ENCODE measurements at places on chromosomes 6 and 20. TPM values are rescaled to one million over a fixed set of nuclear protein-coding genes. Genes with fewer than 3 reads are reported as not detected.

DNA sequence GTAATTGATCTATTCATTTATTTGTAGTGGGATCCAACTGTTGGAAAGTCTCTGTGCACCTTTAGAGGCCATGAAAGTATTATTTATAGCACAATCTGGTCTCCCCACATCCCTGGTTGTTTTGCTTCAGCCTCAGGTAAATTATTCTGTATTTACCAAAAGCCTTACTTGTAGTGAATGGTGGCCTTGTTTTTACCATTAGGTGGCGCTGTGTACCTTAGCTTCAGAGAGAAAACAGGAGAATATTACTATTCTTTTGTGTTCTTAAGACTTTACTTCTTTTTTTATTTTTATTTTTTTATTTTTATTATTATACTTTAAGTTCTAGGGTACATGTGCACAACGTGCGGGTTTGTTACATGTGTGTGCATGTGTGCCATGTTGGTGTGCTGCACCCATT lies 23.7 kb downstream of the PEX7 start:
- no peak overlapping the region for H3K4me3 ChIP-seq
- no peaks in the 10 kb centered on the region for H3K27me3 ChIP-seq
- H3K4me1 ChIP-seq, result no peaks in the 10 kb centered on the region
- peak; percentile 80 for DNase-seq

- H3K4me1 ChIP-seq, result peaks cover 3% of the 10 kb centered on the region
- H3K27ac ChIP-seq, result no peak overlapping the region
- no peak overlapping the region for H3K4me3 ChIP-seq
- DNase-seq, result no peak
Observed at GRCh38 chr6:144467921-144468320, 182.8 kb downstream of the UTRN start.

DNA sequence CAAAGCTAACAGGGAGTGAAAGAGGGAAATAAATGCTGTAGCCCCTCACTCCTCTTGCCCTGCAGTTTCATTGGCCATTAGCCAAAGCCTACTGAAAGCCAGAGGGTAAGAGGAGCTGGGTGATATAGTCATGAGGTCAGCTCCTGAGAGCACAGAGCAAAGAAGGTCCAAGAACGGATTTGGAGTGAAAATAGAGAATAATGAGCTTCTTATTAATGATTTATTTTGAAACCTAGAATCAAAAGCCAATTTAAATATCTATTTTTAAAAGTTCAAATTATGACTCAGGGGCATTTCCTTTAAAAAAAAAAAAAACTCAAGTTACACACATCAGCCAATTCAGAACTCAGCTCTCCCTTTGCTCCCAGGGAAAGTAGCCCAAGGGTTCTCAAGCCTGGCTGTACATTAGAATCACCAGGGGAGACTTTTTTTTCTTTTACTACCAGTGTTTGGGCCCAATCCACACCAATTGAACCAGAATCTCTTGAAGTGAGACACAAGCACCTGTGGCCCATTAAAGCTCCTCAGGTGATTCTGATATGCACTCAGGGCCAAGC lies 79.1 kb downstream of the SNAP25 start:
- no peak overlapping the region for H3K4me3 ChIP-seq
- DNase-seq, result peak; percentile 41
- peaks cover 4% of the 10 kb centered on the region for H3K4me1 ChIP-seq
- H3K27ac ChIP-seq, result no peak overlapping the region
- H3K27me3 ChIP-seq, result no peaks in the 10 kb centered on the region

DNA sequence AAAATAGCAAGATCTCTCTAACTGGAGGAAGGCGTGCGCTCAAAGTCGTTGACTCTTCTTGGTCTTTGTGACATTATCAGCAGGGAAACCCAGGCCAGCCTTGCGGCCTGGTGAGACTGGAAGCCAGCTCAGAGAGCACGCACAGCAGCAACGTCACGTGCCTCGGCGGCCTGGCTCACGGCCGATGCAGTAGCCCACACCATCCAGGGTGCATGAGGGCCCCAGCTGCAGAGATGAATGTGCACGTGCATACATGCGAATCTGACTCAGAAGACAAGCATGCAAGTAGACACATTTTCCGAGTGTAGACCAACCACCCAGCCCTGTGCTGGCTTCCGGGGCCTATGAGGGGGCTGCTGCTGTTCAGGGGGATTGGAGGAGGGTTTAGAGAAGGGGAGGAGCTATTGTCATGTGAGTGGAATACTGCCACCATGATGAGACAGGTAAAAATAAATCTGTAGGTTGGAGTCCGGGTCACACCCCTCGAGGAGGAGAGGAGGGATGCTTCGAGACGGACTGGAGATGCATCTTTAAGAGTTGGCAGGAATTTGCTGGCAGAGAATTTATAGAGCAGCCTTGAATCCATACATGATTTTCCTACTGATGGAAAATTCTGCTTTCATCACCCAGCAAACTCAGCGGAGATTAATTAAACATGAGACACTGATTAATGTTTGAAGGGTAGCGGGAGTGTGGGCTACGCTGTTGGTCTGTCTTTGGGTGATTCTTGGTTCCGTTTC lies 388.2 kb downstream of the CDH4 start:
- no peaks in the 10 kb centered on the region for H3K4me1 ChIP-seq
- H3K36me3 ChIP-seq, result no peaks in the 10 kb centered on the region
- peak; percentile 26 for DNase-seq
- H3K27me3 ChIP-seq, result no peaks in the 10 kb centered on the region

GRCh38 chr20:61720348-61720696 lies 345.4 kb downstream of the TAF4 start:
- H3K36me3 ChIP-seq, result no peaks in the 10 kb centered on the region
- DNase-seq, result no peak
- H3K27ac ChIP-seq, result no peak overlapping the region
- H3K4me3 ChIP-seq, result no peak overlapping the region
- no peaks in the 10 kb centered on the region for H3K27me3 ChIP-seq

DNA sequence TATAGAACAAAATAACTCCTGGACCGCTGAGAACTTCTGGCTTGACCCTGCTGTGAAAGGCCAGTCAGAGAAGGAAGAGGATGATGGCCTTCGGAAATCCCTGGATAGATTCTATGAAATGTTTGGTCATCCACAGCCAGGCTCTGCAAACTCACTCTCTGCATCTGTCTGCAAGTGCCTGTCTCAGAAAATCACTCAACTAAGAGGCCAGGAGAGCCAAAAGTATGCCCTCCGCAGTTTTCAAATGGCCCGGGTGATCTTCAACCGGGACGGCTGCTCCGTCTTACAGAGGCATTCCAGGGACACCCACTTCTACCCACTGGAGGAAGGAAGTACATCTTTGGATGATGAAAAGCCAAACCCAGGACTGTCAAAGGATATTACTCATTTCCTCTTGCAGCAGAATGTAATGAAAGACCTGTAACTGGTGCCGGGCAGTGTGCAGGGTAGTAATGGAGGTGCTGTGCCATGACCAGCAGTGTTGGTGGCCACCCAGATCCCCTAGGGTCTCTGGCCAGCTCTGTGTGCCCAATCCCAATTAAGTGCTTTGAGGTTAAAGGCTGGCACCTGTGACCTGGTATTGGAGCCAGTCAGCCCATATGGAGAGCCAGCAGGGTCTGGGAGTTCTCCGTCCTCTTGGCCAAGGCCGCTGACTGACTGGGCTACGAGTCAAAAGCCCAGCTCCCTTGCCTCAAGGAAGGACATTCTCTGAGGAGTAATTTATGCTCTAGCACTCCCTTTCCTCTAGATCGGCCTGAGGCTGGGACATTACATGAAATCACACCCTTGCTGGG lies 87.1 kb downstream of the TRMT6 start:
- H3K27ac ChIP-seq, result peak overlapping the region; percentile 37
- DNase-seq, result peak; percentile 72
- H3K4me3 ChIP-seq, result no peak overlapping the region

GRCh38 chr20:3275966-3276679 lies 37.1 kb upstream of the SLC4A11 start:
- H3K36me3 ChIP-seq, result peaks cover 47% of the 10 kb centered on the region
- no peak overlapping the region for H3K27ac ChIP-seq
- H3K4me3 ChIP-seq, result no peak overlapping the region
- no peaks in the 10 kb centered on the region for H3K4me1 ChIP-seq
- DNase-seq, result no peak

GRCh38 chr6:41056768-41057490 lies 3.9 kb downstream of the APOBEC2 start:
- DNase-seq, result no peak
- H3K27ac ChIP-seq, result no peak overlapping the region
- H3K4me1 ChIP-seq, result peaks cover 12% of the 10 kb centered on the region
- no peaks in the 10 kb centered on the region for H3K36me3 ChIP-seq

- no peak overlapping the region for H3K4me3 ChIP-seq
- no peaks in the 10 kb centered on the region for H3K36me3 ChIP-seq
- DNase-seq, result peak; percentile 24
Observed at GRCh38 chr20:36384022-36384619, 78.0 kb downstream of the DLGAP4 start.

DNA sequence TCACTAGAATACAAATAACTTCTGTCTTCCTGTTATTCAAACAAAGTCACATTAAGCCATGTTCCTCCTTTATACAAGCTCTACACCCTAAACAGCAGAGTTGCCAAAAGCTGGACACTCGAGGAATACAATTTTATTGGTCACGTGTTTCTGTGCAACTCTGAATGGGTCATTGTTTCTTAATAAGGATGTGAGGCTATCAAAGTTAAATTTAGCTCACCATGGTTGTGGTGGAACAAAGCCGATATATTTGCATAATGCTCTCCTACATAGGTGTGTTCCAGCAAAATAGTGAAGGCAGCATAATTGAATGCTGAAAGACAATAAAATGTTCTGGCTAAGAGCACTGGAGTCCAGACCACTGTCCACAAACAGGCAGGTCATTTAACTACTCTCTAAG lies 36.9 kb upstream of the CD2AP start:
- no peaks in the 10 kb centered on the region for H3K27me3 ChIP-seq
- H3K36me3 ChIP-seq, result no peaks in the 10 kb centered on the region
- no peaks in the 10 kb centered on the region for H3K4me1 ChIP-seq

- no peak overlapping the region for H3K27ac ChIP-seq
- no peak overlapping the region for H3K4me3 ChIP-seq
- H3K36me3 ChIP-seq, result no peaks in the 10 kb centered on the region
- H3K4me1 ChIP-seq, result peaks cover 7% of the 10 kb centered on the region
- peaks cover 4% of the 10 kb centered on the region for H3K27me3 ChIP-seq
- DNase-seq, result no peak
Observed at GRCh38 chr6:107709341-107709740, 114.8 kb downstream of the SCML4 start.

DNA sequence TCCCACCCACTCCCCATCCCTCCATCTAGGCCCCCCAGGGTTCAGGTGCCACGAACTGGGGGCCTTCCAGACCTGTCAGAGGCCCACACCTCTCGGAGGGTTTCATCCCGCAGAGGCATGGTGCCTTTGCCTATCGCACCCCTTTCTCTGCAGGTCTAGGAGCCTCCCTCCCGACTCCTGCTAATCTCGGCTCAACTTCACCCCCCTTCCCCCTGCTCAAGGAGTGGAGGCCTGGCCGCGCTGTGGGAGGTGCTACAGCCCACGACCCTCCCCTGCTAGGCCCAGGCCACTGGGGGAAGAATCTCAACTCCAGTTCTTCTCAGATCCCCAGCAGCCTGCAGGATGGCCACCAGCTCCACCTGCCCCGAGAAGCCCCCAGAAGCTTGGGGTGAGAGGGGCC lies at the start of gene TULP1:
TULP1 (minus strand) TSS at position 157 of the 400 bp plus-strand sequence; CDS start at position 119, 38 bp downstream.
- no peak for DNase-seq
- peaks cover 55% of the 10 kb centered on the region for H3K27me3 ChIP-seq
- H3K36me3 ChIP-seq, result no peaks in the 10 kb centered on the region

Gene SAPCD1
- total RNA-seq, result not detected

Gene ID4
- 11.1 TPM for total RNA-seq

Gene TPMT
- total RNA-seq, result 22.2 TPM

Gene RAET1L
- not detected for total RNA-seq

Gene RCAN2
- total RNA-seq, result 1.3 TPM

Gene MAP3K5
- total RNA-seq, result 17.6 TPM
